ENCODE measurements at places on chromosomes 13 and 19.

DNA sequence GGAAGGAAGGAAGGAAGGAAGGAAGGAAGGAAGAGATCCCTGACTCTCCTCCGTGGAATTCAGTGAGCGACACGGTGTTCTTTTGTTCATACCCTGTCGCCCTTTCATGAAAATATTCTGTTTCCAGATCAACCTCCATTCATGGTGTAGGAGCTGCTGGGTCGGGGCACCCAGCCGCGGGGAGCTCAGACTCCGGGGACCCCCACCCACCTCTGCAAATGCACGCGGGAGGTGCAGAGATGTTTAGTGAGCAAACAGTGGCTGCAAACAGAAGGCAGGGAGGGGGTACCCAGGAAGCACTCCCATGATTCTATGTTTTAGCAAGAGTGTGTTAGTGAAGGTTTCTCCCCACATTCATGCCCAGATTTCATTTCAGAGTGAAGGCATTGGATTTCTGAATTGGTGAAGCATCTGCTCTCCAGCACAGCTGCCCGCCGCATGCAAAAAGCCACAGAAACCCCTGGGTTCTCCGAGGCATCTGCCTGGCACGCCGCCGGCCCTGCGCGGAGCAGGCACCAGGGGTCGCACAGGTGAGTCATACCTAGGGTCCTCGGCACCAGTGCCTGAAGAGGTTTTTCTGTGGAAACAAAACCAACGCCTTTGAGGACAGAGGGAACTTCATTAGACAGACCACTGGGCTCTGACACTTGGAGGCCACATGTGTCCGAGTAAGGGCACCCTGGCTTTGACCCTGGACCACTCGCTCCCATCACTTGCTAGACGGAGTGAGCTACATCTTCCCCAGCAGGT is 80.6 kb downstream of the ZNF557 start:
- no peak for DNase-seq

- DNase-seq = peak; percentile 16
These were observed 53.2 kb downstream of the GPR12 start for GRCh38 chr13:26707122-26708006.

DNA sequence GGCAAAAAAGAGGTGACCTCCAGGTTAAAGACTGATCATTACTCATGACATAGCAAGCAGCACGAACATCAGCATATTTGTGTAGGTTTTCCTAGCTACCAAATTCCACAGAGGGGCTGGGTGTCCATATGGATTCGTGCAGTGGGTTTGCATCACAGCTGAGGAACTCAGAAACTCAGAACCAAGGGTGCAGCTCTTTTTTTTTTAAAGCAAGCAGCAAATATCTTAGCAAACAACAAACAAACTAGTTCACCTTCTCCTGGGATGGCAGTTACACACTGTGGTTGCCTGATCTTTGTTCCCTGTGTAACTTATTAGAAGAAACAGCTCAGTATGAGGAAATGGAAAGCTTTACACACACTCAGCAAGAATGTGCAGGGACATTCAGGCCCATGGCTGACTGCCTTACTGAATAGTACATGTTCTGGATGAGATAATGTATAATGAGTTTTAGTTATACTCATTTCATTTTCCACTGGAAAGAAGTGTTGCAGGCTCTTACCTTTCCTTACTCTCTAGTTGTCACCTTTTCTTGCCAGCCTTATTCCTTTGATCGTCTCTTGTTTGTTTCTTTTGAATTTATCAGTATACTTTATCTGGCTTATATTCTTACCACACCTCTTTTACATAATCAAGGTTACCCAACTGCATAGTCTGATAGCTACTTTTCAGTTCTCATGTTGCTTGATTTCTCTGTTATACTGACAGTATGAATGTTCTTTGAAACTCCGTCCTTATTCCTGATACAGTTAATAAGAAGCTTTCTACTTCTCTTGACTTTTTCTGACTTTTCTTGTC is 4.3 kb downstream of the NDFIP2 start:
- no peak for DNase-seq

DNA sequence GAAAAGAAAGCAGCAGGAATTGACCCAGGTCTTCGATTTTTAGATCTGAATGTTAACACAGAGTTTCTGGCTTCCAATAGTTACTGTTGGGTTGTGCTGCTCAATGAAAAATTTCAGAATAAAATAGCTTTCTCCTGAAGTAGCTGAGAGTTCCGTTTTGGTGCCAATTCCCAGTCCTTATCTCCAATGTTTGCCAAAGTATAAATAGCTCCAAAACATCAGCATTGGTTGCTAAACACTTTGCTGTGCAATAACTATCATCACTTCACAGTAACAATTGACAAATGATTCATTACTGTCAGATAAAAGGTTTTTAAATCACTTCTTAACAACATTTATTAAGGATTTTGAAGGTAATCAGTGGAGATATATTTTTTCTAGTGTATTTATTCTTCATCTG is 446.0 kb downstream of the PCDH20 start:
- no peak for DNase-seq

DNA sequence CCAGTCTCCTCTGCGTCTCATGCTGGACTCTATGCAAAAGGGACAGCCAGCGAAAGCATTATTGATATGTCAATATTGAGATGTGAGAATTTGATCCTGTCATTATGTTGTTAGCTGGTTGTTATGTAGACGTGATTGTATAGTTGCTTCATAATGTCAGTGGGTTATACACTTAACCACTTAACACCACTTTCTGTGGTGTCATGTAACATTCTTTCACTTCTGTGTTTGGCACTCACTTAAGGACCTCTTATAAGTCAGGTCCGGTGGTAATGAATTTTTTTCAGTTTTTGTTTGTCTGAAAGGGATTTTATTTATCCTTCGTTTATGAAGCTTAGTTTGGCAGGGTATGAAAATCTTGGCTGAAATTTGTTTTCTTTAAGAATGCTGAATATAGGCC is 7.1 kb upstream of the SIGLEC7 start:
- DNase-seq = no peak

DNA sequence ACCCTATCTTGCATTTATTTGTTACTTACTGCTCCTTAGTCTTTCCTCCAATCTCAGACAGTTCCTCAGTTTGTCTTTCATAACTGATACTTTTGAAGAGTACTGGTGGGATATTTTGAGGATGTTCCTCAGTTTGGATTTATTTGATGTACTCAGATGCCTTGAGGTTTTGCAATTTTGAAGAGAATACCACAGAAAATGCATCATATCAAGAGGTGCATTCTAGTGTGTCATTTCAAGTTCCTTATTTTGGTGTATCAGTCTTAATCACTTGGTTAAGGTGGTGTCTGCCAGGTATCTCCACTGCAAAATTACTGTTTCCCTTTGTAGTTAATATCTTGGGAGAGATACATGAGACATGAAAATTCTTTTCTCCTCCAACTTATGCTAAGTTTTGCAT is 75.1 kb downstream of the URI1 start:
- no peak for DNase-seq

GRCh38 chr13:34506796-34507195 is 435.3 kb upstream of the NBEA start:
- DNase-seq = no peak

- DNase-seq = peak; percentile 30
These were observed 26.3 kb downstream of the SAE1 start for GRCh38 chr19:47156861-47157430.

GRCh38 chr19:29411113-29411581 is 114.6 kb upstream of the VSTM2B start:
- DNase-seq = no peak

DNA sequence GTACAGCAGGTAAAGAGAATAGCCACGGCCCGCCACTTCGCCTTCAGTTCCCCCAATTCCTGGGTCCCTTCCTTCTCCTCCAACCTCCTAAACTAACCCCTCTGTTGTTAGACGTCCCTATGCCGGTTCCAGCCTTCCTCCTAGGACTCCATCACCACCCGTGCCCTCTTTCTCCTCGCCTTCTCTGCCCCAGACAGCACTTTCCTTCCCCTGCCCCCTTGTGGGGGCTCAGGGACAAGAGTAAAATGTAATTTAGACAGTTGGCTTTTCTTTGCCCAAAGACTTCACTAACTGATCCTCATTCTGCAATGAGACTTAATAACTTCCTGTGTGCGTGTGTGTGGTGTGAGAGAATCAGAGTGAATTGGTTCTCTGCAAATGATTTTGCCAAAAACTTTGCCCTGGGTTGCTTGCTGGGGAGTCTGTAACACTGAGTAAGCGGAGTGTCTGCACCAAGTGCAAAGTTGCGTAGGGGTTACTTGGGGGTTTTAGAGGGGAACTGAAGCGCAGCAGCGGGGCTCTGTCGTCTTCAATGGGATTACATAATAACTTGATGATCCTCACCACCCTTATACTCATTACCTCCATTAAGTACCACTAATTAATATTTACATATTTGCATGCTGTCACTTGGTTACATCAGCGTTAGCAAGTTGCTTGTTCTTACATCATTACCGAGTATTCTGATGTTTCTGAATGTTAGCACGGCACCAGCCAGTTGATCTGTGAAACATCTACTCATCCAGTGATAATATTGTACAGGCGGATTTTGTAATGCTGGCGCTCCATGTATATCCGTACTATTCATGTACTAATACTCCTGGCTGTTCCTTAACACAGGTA is 19.9 kb upstream of the SGCG start:
- no peak for DNase-seq

DNA sequence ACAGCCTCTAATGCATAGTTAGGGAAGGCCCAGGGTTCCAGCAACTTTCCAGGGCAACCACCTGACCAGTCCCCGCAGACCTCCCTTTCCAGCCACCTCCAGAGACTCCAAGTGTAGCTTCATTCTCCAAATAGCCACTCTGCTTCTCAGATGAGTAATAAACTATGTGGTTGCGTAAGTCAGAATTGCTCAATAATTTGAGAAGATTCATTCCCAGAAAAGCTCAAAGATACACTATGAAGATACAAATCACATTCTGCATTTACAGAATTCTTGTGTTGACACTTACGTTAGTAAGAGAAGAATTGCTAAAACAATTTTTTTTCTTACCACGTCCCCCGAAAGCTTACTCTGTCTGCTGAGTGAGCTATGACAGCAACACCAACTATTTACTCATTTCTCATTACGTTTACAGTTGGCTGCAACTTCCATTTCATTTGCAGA is 8.2 kb upstream of the LATS2 start:
- no peak for DNase-seq

DNA sequence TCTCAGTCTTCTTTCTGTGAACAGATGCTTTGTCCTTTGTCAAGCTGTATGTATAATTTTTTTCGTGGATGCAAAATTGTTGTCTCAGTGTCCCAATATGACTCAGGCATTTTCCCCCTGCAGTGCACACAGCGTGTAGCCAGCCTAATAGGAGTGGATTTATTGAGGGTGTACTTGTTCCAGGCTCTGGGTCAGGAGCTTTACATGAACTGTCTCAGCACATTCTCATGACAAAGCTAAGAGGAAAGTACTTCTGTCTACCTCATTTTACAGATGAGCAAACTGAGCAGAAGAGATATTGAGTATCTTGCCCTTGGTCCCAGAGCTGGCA is 50.8 kb downstream of the STK24 start:
- no peak for DNase-seq

DNA sequence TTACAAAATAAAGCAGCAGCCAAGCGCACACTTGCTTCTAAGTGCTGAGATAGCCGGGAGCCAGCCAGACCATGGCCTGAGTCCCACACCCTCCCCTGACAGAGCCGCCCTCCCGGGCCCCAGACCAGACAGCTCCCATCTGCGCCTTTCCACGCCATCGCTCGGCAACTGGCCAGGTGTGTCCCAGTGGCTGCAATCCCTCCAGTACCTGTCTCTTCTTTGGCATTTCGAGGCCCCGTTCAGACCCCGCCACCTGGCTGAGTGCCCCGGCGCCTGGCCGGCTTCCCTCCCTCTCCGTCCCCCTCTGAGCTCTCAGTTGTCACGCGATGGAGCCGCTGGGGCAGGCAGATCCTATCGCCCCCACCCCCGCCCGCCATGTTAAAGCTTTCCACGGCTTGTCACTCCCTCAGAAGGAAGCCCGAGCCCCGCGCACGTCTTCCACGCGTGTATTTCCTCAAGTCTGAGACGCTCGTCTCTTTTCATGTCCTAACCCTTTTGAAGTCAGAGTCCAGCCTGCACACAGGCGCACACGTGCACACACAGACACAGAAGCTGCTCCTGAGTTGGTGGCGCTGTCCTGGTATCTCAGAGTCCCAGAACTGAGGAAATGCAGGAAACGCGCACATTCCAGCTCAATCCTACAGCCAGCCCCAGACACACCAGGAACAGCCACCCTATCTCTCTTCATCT is 7.9 kb downstream of the MLLT1 start:
- DNase-seq = no peak

DNA sequence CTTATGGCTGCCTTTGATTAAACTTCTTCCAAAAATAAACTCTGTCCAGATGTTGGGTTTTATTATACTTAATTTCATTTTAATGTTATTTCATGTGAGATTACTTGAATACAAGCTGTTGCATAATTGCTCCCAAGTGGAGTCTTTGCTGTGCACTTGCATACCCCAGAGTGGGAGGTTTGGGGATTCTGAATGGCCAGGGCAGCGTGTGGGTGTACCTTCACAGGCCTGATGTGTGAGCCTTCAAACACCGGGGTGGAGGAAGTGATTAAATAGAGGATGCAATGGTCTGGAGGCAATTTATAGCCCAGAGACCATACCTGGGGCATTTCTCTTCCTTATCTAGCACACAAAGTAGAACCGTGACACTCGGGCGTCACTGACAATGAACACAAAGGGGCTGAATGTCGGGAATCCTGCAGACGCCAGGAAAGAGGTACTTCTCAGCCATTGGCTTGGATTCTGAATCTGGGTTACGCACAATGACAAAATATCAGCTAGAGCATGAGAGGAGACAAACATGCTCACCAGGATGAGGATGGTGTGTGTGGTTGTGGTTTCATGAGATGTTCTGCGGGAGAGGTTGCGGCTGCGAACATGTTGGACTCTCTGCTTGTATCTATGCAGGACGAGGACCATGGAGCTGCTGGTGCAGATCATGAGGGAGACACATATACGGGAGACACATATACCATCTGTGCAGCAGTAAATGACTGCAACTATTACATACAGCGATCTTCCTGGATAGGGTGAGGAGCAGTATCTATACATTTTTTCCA is 7.1 kb upstream of the LILRA5 start:
- DNase-seq = no peak

DNA sequence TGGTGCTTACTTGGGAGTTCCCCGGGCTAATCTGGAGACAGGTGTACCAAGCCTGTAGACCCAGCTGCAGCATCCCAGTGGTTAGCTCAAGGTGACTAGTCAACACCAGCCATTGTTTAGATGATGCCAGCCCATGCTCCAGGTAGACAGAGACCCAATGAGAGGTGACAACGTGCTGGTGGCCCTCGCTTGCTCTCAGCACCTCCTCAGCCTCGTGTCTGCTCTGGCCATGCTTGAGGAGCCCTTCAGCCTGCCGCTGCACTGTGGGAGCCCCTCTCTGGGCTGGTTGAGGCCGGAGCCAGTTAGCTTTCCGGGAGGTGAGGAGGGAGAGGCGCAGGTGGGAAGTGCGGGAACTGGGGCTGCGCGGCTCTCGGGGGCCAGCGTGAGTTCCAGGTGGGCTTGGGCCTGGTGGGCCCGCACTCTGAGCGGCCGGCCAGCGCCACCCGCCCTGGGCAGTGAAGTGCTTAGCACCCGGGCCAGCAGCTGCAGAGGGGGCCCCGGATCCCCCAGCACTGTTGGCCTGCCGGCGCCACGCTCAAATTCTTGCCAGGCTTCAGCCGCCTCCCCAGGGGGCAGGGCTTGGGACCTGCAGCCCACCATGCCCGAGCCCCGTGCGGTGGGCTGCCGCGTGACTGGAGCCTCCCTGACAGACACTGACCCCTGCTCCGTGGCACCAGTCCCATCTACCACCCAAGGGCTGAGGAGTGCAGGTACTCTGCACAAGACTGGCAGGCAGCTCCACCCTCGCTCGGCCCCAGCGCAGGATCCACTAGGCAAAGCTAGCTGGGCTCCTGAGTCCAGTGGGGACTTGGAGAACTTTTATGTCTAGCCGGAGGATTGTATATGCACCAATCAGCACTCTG is 85.9 kb upstream of the VSTM2B start:
- DNase-seq = no peak

GRCh38 chr13:27905650-27906049 is 14.2 kb upstream of the PDX1 start:
- DNase-seq = no peak

Measured in CD4-positive, alpha-beta T cell treated with Interleukin-6 at 100 ng/mL for 8 hours (primary cell).